ENCODE measurements at places on chromosomes 11 and 22.

- peak; percentile 53 for DNase-seq
These were observed 8.9 kb upstream of the AQP11 start for GRCh38 chr11:77580712-77581337.

DNA sequence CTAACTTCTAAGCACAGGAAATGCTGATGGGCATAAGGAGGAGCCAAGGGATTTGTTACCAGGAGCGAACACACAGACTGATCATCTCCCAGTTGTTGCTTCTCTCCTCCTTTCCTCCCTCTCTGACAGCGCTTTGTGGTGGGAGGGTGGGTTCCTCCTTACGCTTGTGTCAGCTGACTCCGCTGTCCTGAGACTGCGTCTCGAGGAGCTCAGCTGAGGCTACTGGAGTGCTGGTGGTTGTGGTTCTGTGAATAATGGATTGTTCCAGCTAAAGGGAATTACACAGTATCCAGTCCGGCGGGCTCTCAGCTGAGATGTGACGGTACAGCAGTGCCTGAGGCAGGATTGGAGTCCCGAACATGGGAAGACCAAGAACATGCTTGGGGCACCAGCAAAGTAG, 113.4 kb downstream of the CTNND1 start:
- DNase-seq, result no peak

- DNase-seq, result no peak
These were observed 15.8 kb downstream of the JAML start for GRCh38 chr11:118209033-118209432.

- DNase-seq, result no peak
These were observed 69.4 kb upstream of the AMPD3 start for GRCh38 chr11:10385696-10386095.

- no peak for DNase-seq
These were observed 31.6 kb upstream of the IZUMO1R start for GRCh38 chr11:94272738-94273313.

Measured in NCI-H82 (cell line).